ENCODE measurements at places on chromosomes 6 and 20.

- DNase-seq = no peak
Measured at GRCh38 chr20:64115171-64115911, 8.0 kb upstream of the NPBWR2 start.

- no peak for DNase-seq
Measured at GRCh38 chr6:125304970-125305660, 3.3 kb upstream of the HDDC2 start.

- no peak for DNase-seq
Measured at GRCh38 chr6:53119772-53120409, 28.8 kb downstream of the GCM1 start.

GRCh38 chr6:107576852-107577251, 86.9 kb downstream of the SOBP start:
- no peak for DNase-seq

GRCh38 chr20:58795923-58796245, 54.8 kb downstream of the GNAS-AS1 start:
- DNase-seq = no peak

- DNase-seq = no peak
Measured at GRCh38 chr6:42352856-42353564, 98.7 kb downstream of the TRERF1 start.

DNA sequence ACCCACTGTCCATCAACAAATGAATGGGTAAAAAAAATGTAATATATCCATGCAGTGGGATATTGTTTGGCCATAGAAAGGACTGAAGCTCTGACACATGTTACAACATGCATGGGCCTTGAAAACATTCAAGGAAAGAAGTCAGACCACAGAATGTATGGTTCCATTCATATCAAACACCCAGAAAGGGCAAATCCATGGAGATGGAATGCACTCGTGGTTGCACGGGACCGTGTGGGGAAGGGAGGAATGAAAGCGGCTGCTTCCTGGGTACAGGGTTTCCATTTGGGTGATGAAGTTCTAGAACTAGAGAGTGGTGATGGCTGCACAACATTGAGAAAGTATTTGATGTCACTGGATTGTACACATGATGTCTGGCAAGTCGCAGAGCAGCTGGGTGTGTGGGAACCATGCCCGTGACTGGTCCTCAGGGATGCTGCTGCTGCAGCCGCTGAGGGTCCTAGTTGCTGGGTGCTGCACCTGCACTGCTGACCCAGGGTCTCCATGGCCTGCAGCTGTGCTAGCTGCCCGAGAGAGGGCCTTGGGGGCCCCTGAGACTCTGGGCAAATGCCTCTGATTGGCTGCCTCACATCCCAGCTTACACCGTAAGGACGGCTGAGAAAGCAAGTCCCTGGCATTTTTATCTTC, 220.3 kb downstream of the NRN1 start:
- DNase-seq = no peak

DNA sequence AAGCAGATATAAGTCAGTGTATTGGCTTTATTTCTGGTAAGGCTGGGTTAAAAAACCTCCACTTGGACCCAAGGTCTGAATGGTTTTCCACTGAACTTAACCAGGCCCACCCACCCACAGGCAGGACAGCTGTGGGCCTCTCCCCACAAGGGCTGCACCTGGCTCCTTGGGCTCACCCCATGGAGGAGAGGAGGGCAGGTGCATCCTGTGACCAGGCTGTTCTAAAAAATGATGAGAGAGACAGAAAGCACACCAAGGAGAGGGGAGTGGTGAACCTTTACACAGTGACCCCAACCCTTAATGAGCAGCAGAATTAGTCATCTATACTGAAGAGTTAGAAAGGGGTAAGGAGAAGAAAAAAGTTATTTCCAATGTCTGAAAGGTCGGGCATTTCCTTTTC, 34.5 kb upstream of the DUSP22 start:
- DNase-seq = no peak

DNA sequence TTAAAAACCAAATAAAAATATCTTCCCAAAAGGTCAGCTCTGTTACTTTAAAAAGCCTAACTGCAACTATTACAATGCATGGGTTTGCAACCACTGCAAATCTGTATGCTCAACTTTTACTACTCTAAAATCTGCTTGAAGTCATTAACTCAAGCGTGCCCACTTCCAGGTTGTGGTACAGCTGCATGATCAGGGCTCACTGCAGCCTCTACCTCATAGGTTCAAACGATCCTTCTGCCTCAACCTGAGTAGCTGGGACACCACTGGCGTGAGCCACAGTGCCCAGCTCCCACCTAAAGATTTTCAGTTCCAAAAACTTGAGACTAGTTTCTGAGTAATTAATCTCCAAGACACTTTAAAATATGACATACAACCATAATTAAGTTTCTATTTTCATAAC, 8.2 kb downstream of the DIDO1 start:
- DNase-seq = no peak

DNA sequence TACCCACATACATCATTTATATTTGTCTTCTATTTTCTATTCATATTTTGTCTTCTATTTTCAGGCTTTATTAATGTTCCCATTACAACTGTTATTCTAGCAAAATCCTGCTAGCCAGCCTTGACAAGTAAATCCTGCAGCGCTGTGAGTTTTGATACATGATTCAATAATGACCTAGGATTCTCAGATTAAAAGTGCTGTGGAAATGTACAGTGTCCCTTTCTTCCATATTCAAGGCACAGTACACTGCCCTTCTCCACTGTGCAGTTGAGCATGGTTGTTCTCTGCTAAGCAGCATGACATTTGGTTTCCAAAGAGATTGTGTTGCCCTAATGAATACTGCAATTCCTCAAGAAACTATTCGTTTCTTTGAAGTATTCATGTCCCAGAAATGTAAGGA, 5.8 kb upstream of the HEY2 start:
- no peak for DNase-seq

DNA sequence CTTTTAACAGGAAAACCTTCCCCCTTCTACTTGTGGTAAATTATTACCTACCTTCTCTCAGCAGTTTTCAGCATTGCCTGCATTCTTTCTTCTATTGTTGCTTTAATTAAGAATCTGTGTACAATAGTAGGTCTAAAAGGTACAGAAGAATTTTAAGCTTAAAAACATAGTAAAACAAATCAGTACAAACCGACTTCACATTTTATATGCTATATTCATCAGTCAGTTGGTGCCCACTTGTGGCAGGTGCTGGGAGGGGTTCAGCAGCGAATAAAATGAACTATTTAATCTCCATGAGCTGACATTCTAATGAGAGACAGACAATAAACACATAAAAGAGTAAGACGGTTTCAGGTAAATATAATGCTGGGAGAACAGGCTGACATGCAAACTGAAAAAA, 73.4 kb upstream of the FBXO30 start:
- DNase-seq = no peak

- no peak for DNase-seq
Measured at GRCh38 chr6:42393339-42393738, 58.4 kb downstream of the TRERF1 start.

GRCh38 chr20:8132484-8133309, 631 bp downstream of the PLCB1 start:
- no peak for DNase-seq

DNA sequence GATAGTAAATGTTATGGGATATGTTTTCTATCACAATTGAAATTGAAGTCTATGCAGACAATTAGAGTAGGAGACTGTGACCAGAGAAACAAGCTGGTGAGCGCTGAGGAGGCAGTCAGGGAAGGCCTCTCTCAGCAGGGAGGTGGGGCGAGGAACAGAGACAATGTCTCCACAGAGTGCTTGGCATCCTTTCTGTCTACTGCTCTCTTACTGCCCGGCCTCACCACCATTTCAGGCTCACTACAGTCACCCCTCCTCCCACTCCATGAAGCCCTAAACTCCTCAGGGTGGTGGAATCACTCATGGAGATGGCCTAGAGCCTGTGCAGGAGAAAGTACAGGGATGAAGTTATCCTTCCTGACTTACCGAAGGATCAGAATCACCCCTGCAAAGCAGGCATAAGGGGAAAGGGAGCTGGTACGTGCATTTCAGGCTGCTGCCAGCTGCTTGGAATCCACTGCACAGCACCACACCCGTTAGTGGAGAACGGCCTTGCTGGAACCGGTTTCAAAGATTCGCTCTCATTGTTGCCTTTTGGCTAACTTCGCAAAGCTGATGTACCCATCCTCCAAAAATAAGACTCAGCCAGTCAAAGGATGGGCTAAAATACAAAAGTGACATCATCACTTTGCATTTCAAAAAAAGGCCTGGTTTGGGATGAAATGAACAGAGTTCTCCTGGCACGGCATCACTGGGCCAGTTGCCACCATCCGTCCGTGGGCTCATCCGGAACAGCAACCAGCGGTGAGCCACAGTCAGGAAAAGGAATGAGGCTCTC, 67.3 kb downstream of the SLC22A23 start:
- DNase-seq = peak; percentile 42

- DNase-seq = no peak
Measured at GRCh38 chr6:31122791-31123706, 2.8 kb upstream of the CDSN start.

GRCh38 chr6:170202416-170203135, 88.3 kb downstream of the DLL1 start:
- no peak for DNase-seq

DNA sequence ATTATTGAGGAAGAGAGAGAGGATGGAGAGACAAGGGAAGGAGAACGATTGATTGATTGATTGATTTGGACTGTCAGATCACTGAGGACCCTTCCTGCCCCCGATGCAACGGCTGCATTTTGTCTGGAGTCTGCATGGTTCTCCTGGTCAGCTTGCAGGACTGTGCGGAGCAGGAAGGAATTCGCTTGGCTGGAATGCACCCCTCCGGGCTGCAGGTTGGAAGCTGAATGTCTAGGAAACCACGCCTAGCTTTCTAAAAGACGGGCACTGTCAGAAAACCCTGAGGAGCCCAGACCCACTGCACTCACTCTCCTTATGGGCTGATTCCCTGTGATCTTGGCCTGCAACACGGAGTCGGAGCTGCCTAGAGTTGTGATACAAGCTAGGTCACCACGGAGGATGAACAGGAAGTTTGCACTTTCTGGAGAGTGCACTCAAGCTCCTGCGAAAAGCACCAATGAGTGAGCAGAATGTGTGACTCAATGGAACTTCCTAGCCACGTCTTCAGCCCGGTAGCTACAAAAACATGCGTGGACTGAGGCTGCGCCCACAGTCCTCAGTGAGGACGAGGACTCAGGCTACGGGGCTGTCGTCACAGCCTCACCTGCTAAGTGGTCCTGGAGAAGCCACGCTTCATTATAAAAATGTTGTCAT, 14.4 kb downstream of the DACT2 start:
- DNase-seq = no peak

- DNase-seq = no peak
Measured at GRCh38 chr6:81640126-81640525, 112.4 kb downstream of the TENT5A start.

GRCh38 chr6:105275542-105275941, 95.7 kb upstream of the POPDC3 start:
- DNase-seq = no peak

DNA sequence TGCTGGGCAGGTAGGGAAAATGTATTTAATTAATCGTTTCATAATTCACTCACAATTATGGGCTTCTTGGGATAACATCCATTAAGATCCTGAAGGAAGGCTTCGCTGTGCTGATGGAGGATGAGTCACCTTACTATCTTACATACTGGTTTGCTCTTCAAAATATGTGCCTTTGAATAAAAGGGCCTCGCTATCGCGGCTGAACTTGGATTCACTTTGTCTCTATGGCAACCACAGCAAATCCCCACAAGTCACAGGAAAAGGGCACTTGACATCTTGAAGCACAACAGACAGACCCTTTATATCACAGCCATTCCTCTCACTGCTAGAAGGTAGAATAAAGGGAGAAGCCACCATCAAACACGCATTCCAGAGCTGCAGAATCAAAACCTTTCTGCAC, 141.3 kb upstream of the MYLIP start:
- DNase-seq = no peak

GRCh38 chr6:13438126-13438525, 49.3 kb downstream of the GFOD1 start:
- no peak for DNase-seq

GRCh38 chr6:114282292-114282691, 60.5 kb downstream of the HS3ST5 start:
- DNase-seq = no peak

DNA sequence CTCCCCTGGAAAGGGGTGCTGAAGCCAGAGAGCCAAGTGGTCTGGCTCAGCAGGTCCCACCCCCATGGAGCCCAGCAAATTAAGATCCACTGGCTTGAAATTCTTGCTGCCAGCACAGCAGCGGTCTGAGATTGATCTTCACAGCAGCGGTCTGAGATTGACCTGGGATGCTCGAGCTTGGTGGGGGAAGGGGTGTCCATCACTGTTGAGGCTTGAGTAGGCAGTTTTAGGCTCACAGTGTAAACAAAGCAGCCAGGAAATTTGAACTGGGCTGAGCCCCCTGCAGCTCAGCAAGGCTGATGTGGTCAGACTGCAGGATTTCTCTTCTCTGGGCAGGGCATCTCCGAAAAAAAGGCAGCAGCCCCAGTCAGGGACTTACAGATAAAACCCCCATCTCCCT, 41.3 kb upstream of the B3GAT2 start:
- no peak for DNase-seq

GRCh38 chr20:20797521-20798310, 85.3 kb upstream of the RALGAPA2 start:
- DNase-seq = no peak

DNA sequence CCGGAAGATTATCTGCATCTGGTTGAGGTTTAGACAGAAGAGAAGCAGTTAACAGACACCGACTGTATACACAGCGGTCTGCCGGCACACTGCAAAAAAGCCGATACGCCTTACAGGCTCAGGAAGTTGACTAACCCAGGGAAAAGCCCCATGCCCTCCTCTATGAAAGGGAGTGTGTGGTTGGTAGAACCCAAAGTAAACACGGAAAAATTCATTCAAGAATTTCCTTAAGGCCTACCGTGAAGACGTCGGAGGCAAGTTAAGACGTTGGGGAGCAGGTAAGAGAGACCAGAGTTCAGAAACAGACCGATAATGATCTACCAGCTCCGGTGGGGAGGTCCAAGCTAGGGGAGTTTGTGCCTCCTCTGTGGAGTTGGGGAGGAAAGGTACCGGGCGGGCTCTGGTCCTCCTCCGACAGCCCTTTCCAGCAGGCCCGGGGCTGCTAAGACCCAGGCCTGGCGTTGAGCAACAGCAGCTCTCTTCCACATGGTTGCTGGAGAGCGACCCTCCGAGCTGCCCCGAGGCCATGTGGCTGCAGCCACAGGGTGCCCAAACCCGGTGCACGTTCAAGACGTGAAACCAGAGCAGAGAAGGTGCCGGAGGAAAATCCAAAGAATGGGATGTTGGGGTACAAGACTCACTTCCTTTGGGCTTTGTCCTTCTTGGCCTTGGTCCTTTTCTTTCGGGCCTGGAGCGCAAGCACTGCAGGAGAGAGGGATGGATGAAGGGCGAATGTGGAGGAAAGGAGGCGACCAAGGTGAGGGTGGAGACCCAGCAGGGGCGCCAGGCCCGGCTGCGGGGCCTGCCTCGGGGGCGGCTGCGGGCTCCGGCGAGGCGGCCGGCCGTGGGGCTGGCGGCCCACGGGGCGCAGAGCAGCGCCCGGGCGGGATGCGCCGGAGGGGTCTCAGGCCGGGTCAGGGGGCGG, 809 bp downstream of the SRPK1 start:
- DNase-seq = no peak

DNA sequence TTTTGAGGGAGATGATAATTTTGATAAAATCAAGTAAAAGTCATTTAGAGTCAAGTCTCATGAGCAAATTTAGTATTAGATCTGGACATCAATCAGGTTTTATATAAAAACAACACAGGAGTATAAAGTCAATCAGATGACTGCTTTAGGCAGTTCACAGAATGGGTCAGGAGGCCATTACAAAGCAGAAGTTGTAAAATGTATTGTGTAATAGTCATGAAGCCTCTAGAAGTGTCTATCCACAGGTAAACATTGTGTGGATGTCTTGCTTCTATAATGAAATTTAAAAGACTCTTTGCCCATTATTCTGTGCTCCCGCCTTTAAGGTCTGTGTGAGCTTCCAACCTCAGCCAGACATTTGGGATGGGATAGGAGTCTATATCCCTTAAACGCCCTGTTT, 28.8 kb downstream of the MAP7 start:
- no peak for DNase-seq
